ENCODE measurements at places on chromosomes 16 and 17.

DNA sequence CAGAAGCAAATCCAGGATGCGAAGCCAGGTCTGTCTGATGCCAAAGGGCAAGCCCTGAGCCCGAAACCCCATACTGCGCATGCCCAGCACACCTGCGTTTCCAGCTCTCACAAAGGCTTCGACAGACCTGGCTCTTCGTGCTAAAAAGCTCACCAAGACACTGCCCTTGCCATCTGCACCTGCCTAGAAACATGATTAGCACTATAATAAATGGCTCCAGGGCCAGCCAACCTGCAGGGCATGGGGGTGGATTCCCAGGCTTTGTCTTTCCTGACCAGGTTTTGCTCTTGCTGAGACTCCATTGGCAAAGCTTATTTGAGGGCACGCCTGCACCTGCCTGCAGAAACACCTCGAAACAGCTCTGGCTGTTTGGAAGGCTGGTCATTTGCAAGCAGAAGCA, 14.4 kb upstream of the PLD6 start:
- no peak for DNase-seq

DNA sequence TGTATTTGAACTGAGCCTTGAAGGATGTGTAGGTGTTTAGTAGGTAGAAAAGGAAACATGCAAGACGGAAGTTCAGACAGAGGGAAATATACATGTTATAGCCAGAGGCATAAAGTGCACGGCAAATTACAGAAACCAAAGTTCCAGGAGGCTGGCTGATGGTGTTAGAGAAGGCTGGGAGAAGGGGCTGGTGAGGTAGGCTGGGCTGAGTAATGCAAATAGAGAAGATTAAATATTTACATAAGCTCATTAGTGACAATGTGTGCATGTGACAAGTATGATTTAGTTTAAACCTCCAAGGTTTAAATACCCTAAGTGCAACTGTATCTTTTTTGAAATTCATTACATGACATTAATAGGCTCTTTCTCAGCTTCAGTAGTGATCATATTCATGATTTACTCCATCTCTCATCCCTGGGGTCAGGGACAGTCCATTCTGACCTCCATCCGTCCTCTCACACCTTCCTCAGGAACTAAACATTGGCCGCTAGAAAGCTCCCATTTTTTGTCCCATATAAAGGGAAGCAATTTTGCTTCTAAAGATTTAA, 399.8 kb upstream of the SALL1 start:
- DNase-seq: no peak

- DNase-seq: peak; percentile 93
Measured at GRCh38 chr16:66552286-66553177, at the start of gene CKLF. Gene CKLF, plus strand, starts transcription at chr16:66552576. Its CDS starts 140 bp downstream, at chr16:66552716.

DNA sequence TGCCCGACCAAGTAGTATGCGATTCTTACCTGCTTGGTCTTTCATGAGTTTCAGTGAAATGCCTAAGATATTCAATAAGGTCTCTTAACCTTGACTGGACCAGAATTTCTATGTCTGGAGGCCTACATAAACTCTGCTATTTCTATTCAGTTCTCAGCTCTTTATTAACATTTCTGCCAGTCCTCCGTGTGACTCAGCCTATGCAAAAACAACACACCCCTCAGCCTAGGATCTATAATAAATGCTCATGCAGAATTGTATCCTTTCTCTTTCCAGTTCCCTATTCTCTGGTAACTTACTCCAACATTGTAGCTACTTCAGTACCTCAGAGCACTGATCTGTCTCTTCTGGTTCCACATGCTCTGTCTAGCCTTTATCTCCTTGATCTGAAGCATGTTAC, 1507.4 kb downstream of the CDH11 start:
- no peak for DNase-seq

GRCh38 chr16:71674229-71674628, 48.2 kb downstream of the MARVELD3 start:
- no peak for DNase-seq

DNA sequence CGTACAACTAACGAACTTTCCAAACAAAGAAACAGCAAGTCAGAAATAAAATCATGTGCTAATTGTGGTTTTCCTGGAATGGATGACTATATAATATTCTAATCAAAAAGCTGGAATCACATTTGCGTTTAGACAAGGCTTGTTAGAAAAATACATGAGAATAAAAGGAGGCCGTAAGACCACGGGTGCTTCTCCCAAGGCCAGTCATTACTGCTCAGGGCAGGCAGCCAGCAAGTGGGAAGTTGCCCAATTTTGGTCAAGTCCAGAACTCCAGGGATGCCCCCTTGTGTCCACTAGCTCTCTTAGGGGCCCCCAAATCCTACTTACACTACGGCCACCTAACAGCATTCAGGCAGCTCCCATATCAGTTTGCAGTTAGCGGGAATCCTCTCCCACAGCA, 25.9 kb upstream of the LYRM9 start:
- no peak for DNase-seq

- DNase-seq: no peak
Measured at GRCh38 chr16:1877804-1878203, 5.8 kb upstream of the MEIOB start.

DNA sequence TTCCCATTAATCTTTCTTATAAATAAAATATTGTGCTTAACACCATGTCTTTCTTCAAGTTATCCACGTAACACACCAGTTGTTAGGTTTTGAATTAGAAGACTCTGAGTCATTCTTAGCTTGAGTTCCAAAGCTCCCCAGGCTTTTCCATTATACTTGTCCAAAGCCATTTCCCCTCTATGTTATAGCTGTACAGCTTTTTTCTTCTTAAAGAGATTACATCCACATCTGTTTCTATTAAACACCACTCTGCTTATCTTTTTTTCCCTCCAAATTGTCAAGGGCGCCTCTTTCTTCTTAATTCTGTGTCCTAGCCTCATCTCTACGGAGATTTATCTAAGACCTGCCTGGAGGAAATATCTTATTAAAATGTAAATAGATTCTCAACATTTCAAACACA, 139.4 kb upstream of the CPHXL start:
- no peak for DNase-seq

- peak; percentile 65 for DNase-seq
Measured at GRCh38 chr17:44220213-44221083, 973 bp upstream of the UBTF start.

DNA sequence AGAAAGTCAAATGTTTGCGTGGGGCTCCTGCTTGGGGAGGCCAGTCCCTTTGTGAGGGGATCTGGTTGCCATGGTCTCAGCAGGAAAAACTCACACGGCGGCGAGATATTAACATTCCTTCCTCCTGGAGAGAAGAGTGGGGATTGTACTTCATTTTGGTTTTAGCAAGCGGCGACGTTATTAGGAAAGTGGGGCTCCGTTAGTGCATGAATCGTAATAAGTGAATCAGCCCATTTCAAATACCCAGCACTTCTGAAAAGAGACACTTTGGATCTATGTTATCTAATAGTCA, 41.6 kb upstream of the METRNL start:
- no peak for DNase-seq

DNA sequence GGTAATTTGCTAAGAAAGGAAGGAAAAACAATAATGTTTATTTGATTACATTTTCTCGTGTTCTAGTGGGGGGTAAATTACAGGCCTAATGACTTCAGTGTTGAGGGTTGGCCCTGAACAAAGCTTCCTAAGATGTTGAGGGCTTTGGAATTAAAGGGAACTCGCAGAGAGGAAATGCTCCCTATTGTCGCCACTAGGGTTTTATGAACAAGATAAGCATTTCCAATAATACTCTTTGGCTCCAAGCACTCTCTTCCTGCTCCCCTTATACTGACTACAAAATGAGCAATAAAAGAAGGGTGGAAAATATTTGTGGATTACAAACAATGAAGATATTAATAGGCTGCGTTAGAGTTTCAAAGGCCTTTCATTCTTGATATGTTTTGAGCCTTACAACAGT, 363.6 kb downstream of the HS3ST3B1 start:
- DNase-seq: no peak

- no peak for DNase-seq
Measured at GRCh38 chr17:45409659-45410076, 23.0 kb downstream of the ARHGAP27 start.
